Stomach (tissue), 19 donors: ENCODE measurements at places on chromosomes 6 and 20. TPM values are rescaled to one million over a fixed set of nuclear protein-coding genes. Genes with fewer than 3 reads are reported as not detected.

Gene NR2E1
- total RNA-seq: not detected

Gene LY6G6D
- not detected for total RNA-seq

Gene TNF
- not detected for total RNA-seq

Gene GABRR1
- 0.45 TPM for total RNA-seq

Gene GID8
- total RNA-seq: 19.2 TPM

Gene OR10C1
- not detected for total RNA-seq

- DNase-seq: no peak
These were observed 4.0 kb upstream of the GJB7 start for GRCh38 chr6:87333033-87333432.

- no peak for DNase-seq
These were observed 170.6 kb downstream of the OGFRL1 start for GRCh38 chr6:71459162-71459561.

DNA sequence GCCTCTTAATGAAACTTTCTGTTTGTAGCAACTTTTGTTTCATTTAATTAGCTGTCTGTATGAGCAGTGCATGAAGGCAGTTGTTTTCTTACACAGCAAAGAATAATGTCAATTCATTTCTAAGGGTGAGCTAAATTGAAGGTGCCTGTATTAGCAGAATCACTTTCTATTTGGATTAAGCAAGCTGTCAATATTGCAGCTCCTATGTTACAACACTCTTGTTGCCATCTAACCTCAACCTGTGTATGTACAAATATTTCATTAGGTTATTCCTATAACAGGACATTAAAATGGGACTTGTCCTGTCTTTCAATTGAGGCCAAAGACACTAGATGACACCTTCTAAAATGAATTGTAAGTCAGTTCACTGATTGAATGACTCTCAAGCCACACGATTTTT lies 647.5 kb downstream of the UTRN start:
- no peak for DNase-seq

GRCh38 chr6:27296106-27296783 lies 15.8 kb downstream of the POM121L2 start:
- DNase-seq: no peak

DNA sequence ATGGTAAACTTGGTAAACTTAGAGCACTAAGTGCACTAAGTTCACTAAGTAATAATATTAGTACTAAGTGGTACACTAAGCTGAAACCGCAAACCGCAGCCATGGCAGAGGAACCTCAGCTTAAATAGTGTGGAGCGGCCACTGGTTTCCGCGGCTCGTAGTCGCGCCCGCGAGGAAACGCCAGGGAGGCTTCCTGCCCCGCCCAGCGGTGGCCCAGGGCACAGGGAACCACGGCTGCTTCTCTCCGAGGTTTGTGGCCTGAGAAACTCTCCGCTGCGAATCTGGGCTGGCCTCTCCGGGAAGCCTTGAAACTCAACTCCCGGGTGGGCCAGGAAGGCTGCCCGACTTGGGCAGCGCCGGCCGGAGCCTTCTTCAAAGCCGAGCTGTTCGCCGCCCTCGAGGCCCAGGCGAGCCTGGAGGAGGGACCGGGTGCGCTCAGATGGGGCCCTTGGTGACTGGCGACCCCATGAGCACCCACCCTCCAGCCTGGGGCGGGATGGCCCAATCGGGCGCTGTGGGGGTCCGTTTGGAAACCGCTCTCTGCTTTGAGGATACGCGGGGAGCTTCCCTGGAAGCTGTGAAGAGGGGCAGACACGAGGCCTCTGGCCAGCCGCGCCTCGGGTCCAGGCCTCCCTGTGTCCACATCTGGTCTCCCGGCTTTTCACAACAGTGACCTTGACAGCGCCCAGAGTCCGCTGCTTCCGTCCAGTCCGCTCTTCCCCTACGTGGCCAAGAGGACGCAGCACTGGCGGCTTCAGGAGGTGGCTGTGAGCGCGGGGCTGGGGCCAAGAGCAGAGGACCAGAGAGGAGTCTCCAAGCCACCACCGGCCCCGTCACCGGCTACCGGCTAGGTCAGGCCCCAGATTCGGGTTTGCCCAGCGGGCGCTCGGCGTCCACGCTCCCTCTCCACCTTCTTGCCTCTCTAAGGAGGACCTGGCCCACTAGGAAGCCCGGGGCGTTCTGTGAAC lies 25.4 kb upstream of the HLA-E start:
- peak; percentile 57 for DNase-seq

GRCh38 chr6:98980819-98981218 lies 33.1 kb upstream of the FBXL4 start:
- no peak for DNase-seq

DNA sequence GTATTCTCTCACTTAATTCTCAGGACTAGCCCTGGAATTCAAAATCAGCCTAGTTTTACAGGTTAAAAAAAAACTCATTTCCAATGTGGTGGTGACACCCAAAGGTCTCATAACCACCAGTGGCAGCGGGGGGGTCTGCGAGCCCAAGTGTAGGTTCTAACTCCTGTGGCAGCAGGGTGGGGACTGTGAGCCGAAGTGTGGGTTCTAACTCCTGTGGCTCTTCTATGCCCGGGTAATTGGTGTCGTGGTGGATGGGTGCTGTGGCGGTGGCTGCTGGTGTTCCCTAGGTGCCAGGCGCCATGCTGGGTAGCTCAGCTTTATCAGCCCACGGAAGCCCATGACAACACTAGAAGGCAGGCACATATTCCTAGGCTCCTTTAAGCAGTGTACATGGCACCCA lies 4.9 kb upstream of the ANKRD60 start:
- no peak for DNase-seq

DNA sequence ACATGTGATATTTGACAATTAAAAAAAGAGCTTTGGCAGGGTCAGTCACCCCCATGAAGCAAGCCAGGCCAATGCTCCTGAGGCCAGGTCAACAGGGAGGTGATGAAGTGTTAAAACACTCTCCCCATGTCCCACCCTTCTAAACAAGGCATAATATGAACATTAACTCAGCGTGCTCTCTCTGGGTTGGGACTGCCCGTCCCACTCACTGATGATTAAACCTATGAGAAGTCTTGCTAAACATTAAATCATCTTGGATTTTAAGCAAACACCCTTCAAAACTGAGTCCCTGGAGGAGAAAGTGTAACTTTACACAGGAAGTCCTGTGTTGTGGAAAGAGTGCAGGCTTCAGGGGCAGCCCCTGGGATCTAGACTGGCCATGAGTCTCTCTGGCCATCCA lies 558.5 kb downstream of the CD83 start:
- DNase-seq: no peak
